ENCODE measurements at places on chromosomes 13 and 19. TPM values are rescaled to one million over a fixed set of nuclear protein-coding genes. Genes with fewer than 3 reads are reported as not detected.

PLVAP gene
- total RNA-seq, result not detected

KLF5 gene
- total RNA-seq, result 20.9 TPM

ADGRE1 gene
- total RNA-seq, result not detected

SEMA6B gene
- total RNA-seq, result 0.23 TPM

S1PR5 gene
- total RNA-seq, result 1.9 TPM

CYP4F11 gene
- not detected for total RNA-seq

ZNF580 gene
- total RNA-seq, result 53.0 TPM

LGI4 gene
- total RNA-seq, result not detected

TOMM40 gene
- 90.0 TPM for total RNA-seq

COX7A1 gene
- total RNA-seq, result 148 TPM

CEACAM3 gene
- not detected for total RNA-seq

PRRG2 gene
- total RNA-seq, result 0.69 TPM

RFXAP gene
- total RNA-seq, result 4.6 TPM

FEM1A gene
- 8.8 TPM for total RNA-seq

ZNF583 gene
- total RNA-seq, result 4.4 TPM

EMP3 gene
- 425 TPM for total RNA-seq

RFPL4A gene
- total RNA-seq, result not detected

ASF1B gene
- total RNA-seq, result 12.4 TPM

IGFL3 gene
- not detected for total RNA-seq

KBTBD6 gene
- total RNA-seq, result 11.2 TPM

ERICH4 gene
- not detected for total RNA-seq

CBY2 gene
- not detected for total RNA-seq

C13orf46 gene
- total RNA-seq, result 1.5 TPM

HCST gene
- total RNA-seq, result 2.5 TPM

ZNF675 gene
- 17.8 TPM for total RNA-seq

CEACAM16 gene
- not detected for total RNA-seq

MIR17HG gene
- 0.60 TPM for total RNA-seq

TGFBR3L gene
- 8.9 TPM for total RNA-seq
